ENCODE measurements at places on chromosomes 1 and 21. TPM values are rescaled to one million over a fixed set of nuclear protein-coding genes. Genes with fewer than 3 reads are reported as not detected.

FAAH gene
- 7.5 TPM for total RNA-seq

AMY2A gene
- total RNA-seq, result not detected

FAM110D gene
- total RNA-seq, result not detected

MTARC1 gene
- not detected for total RNA-seq

S100A14 gene
- total RNA-seq, result 0.14 TPM

KIF21B gene
- 62.8 TPM for total RNA-seq

KCNJ9 gene
- 0.05 TPM for total RNA-seq

FCGR3B gene
- total RNA-seq, result not detected

TRNP1 gene
- 0.69 TPM for total RNA-seq

LDLRAD2 gene
- not detected for total RNA-seq

MYBPH gene
- not detected for total RNA-seq

NLRP3 gene
- total RNA-seq, result 1.5 TPM

PPIH gene
- total RNA-seq, result 111 TPM

CD84 gene
- total RNA-seq, result 17.8 TPM

TRAF3IP3 gene
- 138 TPM for total RNA-seq

IRF6 gene
- 0.11 TPM for total RNA-seq

ANKRD45 gene
- total RNA-seq, result not detected

KMO gene
- not detected for total RNA-seq

VAV3 gene
- 1.9 TPM for total RNA-seq

HSPB7 gene
- not detected for total RNA-seq

PRDM15 gene
- total RNA-seq, result 11.8 TPM

DISC1 gene
- total RNA-seq, result 1.9 TPM

TNFRSF18 gene
- total RNA-seq, result 95.0 TPM

ADAMTS4 gene
- total RNA-seq, result 0.40 TPM

ATG4C gene
- 16.2 TPM for total RNA-seq

CATSPERE gene
- 0.11 TPM for total RNA-seq

ACTL8 gene
- total RNA-seq, result 0.09 TPM

C1orf185 gene
- not detected for total RNA-seq

CDK18 gene
- total RNA-seq, result 4.9 TPM

HFM1 gene
- not detected for total RNA-seq

RAB3B gene
- total RNA-seq, result 0.07 TPM

SEC22B gene
- 20.4 TPM for total RNA-seq

CLDN19 gene
- total RNA-seq, result not detected

SLC44A5 gene
- total RNA-seq, result not detected

HSPG2 gene
- 19.6 TPM for total RNA-seq

PFKFB2 gene
- total RNA-seq, result 3.5 TPM

IL12RB2 gene
- total RNA-seq, result 77.9 TPM

ZBTB8B gene
- not detected for total RNA-seq

S100A6 gene
- 349 TPM for total RNA-seq

KRTAP10-12 gene
- not detected for total RNA-seq

C8B gene
- total RNA-seq, result not detected

MATN1 gene
- total RNA-seq, result 0.43 TPM

CELA2B gene
- not detected for total RNA-seq

CYP4Z1 gene
- total RNA-seq, result not detected
